ENCODE measurements at places on chromosomes 5 and 9. TPM values are rescaled to one million over a fixed set of nuclear protein-coding genes. Genes with fewer than 3 reads are reported as not detected.

DNA sequence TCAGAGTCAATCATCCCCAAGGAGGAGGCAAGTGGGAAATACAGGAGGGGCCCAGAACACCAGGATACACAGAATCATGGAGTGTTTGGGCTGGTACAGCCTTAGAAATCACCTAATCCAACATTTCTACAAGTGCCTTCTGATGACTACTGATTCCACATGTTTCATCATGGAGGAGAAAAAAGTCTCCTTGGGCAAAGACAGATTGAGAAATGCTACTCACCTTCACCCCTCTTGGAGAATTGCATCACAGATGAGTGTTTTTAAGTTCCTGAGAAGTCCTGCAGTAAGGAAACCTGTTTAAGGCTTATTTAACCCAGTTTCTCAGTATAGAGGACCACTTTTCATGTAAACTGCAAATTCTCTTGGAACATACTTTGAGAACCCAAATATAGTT lies 2.2 kb upstream of the SLIT3 start:
- no peaks in the 10 kb centered on the region for H3K36me3 ChIP-seq
- H3K4me1 ChIP-seq: peaks cover 2% of the 10 kb centered on the region
- no peak overlapping the region for H3K4me3 ChIP-seq
- H3K27ac ChIP-seq: no peak overlapping the region
- H3K27me3 ChIP-seq: peaks cover 9% of the 10 kb centered on the region

GRCh38 chr5:90940227-90940995 lies 381.8 kb downstream of the ADGRV1 start:
- H3K4me3 ChIP-seq: no peak overlapping the region
- H3K27ac ChIP-seq: peak overlapping the region; percentile 49
- H3K4me1 ChIP-seq: no peaks in the 10 kb centered on the region
- no peaks in the 10 kb centered on the region for H3K36me3 ChIP-seq
- no peaks in the 10 kb centered on the region for H3K27me3 ChIP-seq
- DNase-seq: peak; percentile 28

DNA sequence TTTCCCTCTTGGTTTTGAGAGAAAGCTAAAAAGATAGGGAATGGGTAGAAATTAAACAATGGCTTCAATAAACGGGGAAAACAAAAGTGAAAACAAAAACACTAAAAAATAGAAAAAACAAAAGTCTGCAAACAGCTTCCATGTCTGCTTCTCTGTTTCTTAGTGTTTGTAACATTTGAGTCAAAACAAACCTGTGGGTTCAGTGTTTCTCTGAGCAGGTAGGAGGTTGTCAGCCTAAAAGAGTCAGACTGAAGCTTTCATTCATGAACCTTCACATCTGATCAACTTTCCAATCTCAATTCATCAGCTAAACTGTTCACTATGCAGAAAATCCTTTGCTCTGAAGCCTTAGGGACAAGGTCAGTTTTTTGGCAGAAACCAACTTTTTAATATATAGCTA lies 102.5 kb upstream of the ADAMTS16 start:
- DNase-seq: no peak
- no peaks in the 10 kb centered on the region for H3K36me3 ChIP-seq
- no peaks in the 10 kb centered on the region for H3K4me1 ChIP-seq
- no peaks in the 10 kb centered on the region for H3K27me3 ChIP-seq
- H3K4me3 ChIP-seq: no peak overlapping the region
- H3K27ac ChIP-seq: no peak overlapping the region

DNA sequence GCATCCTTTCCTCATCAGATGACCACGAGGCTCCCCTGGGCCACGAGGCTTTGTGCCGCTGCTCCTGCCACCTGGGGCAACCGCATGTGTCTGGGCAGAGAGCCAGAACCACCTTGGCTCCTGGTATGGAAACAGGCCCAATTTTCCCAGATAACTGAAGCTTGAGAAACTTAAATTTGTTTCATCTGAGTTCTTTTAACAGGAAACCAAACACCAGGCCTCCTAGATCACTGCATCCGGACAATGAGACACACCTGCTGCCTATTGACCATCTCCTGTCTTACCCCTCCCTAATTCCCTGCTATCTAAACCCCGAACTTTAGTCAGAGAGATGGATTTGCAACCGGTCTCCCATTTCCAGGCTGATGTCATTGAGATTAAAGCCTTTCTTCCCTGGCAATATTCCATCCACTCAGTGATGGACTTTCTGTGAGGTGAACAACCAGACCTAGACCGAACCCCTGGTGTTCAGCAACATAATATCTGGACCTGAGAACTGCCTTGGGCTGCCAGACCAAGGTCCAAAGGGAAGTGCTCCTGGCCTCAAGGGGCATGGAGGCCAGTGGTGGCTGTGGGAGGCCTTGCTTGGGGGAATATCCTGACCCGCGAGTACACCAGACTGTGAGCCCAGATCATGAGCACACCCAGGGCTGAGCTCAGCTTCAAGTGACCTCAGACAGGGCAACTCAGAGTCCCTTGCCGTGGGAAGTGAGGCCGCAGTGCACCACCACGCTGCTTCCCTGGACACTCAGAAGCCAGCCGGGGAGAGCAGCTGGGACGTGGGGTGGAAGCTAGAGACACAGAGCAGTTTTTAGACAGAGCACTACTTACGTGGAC lies 199.7 kb downstream of the HSPA4 start:
- H3K4me1 ChIP-seq: no peaks in the 10 kb centered on the region
- H3K27ac ChIP-seq: no peak overlapping the region
- no peak for DNase-seq
- no peak overlapping the region for H3K4me3 ChIP-seq
- peaks cover 11% of the 10 kb centered on the region for H3K27me3 ChIP-seq

DNA sequence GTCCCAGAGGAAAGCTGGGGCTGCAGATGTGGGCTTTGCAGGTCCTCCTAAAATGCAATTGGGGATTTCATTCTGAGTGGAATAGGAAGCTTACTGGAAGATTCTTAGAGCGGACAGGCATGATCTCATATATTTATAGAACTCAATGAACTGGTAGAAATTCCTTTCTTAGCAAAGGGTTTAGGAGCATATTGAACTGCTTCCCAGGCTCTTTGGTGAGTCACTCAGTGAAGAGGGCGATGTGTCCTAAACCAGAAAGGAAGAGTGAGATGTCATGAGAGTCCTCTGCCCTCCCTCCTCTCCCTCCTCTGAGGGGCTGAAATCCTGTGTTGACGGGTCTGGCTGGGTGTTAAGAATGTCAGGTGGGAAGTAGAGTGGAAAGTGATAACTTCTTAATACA lies 26.3 kb upstream of the SEMA6A start:
- no peak overlapping the region for H3K27ac ChIP-seq
- no peak overlapping the region for H3K4me3 ChIP-seq
- no peak for DNase-seq
- H3K36me3 ChIP-seq: no peaks in the 10 kb centered on the region
- H3K27me3 ChIP-seq: no peaks in the 10 kb centered on the region

DNA sequence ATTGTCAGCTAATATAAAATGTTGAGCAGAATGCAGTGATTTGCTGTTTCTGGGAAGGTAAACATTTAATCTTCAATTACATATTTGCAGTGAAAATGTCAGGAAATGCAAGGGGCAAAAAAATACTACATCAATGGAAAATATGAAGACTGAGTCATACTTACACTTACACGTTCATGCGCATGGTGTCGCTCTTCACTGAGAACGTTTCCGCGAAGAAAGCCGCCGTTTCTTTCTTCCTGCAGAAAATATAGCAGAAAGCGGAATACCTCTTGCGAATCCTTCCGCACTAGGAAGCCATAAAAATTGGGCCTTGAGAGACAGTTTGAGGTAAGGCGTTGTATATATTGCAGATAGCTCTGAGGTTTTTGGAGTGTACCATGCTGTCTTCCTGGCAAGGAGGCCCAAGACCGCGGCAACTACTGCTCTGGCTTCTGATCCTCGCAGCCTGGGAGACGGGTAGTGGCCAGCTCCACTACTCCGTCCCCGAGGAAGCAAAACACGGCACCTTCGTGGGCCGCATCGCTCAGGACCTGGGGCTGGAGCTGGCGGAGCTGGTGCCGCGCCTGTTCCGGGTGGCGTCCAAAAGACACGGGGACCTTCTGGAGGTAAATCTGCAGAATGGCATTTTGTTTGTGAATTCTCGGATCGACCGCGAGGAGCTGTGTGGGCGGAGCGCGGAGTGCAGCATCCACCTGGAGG lies at the start of gene PCDHA13:
PCDHA13 (plus strand) TSS at position 236 of the 702 bp plus-strand sequence; CDS start at position 381, 145 bp downstream.
- H3K36me3 ChIP-seq: no peaks in the 10 kb centered on the region
- H3K4me3 ChIP-seq: no peak within 1 kb of the TSS
- H3K4me1 ChIP-seq: no peaks in the 10 kb centered on the region
- no peak within 1 kb of the TSS for H3K27ac ChIP-seq
- DNase-seq: no peak

DNA sequence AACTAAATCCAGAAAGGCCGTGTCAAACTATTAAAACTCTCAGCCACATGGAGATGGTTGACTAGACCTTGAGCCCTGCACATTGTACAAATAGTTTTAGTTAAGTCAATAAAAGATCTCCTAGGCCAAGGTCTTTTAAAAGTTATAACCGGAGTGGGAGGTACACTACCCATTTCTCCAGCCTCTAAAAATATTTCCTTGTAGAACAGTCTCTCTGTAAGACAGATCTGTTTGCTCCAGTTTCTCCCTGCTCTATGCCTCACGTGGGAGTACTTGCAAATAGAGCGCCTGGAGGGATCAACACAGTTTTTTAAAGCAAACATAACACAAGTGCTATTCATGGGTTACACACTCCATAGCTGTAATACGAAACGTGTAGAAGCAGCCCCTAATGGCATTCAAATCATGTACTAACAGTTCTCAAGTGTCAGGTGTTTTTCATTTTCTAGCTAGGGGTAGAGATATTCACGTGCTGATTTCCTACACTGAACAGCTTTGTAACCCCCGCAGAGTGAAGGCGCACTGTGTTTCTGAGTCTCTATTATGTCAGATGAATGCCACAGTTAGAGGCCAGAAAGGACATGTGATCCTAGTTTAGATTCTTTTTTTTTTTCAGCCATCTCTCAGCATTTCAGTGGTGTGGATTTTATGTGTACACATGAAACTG lies 703.4 kb upstream of the GRAMD2B start:
- no peak overlapping the region for H3K4me3 ChIP-seq
- H3K27me3 ChIP-seq: no peaks in the 10 kb centered on the region
- DNase-seq: no peak

GRCh38 chr5:89534331-89534730 lies 651.3 kb upstream of the MEF2C start:
- no peak overlapping the region for H3K27ac ChIP-seq
- H3K4me3 ChIP-seq: no peak overlapping the region
- no peak for DNase-seq
- no peaks in the 10 kb centered on the region for H3K27me3 ChIP-seq
- no peaks in the 10 kb centered on the region for H3K4me1 ChIP-seq

- no peaks in the 10 kb centered on the region for H3K36me3 ChIP-seq
- H3K27me3 ChIP-seq: no peaks in the 10 kb centered on the region
- no peak overlapping the region for H3K27ac ChIP-seq
- H3K4me3 ChIP-seq: no peak overlapping the region
- H3K4me1 ChIP-seq: no peaks in the 10 kb centered on the region
These were observed 25.2 kb upstream of the HSD17B4 start for GRCh38 chr5:119427060-119427459.

The ZDHHC12 gene
- total RNA-seq: 31.4 TPM

The HTR1A gene
- not detected for total RNA-seq

- H3K27ac ChIP-seq: no peak overlapping the region
- no peak overlapping the region for H3K4me3 ChIP-seq
- H3K4me1 ChIP-seq: no peaks in the 10 kb centered on the region
- H3K36me3 ChIP-seq: no peaks in the 10 kb centered on the region
- DNase-seq: no peak
- no peaks in the 10 kb centered on the region for H3K27me3 ChIP-seq
These were observed 47.7 kb downstream of the LIX1 start for GRCh38 chr5:97094579-97095317.

- no peaks in the 10 kb centered on the region for H3K4me1 ChIP-seq
- H3K27ac ChIP-seq: no peak overlapping the region
- H3K36me3 ChIP-seq: no peaks in the 10 kb centered on the region
- no peak for DNase-seq
- H3K27me3 ChIP-seq: no peaks in the 10 kb centered on the region
These were observed 152.0 kb downstream of the MYO10 start for GRCh38 chr5:16784088-16784487.

DNA sequence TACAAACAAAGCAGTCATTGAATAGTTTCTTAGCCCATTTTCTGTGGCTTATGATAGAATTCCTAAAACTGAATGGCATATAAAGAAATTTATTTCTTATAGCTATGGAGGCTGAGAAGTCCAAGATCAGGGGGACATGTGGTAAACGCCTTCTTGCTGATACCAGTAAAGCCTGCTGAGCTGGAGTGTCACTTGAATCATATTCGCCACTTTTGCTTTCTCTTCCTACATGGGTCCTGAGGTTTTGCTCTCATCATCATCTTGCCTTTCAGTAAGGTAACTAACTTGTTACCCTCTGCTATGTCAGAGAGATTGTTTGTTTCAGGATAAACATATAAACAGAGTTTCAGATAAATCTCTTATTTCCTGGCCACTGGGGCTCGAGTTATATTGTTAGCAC lies 203.3 kb upstream of the DMRT1 start:
- no peak for DNase-seq
- H3K27ac ChIP-seq: no peak overlapping the region
- no peaks in the 10 kb centered on the region for H3K27me3 ChIP-seq
- no peaks in the 10 kb centered on the region for H3K4me1 ChIP-seq
- H3K36me3 ChIP-seq: no peaks in the 10 kb centered on the region

Measured in T-cell (primary cell).